ENCODE measurements at places on chromosomes 4 and X.

GRCh38 chrX:130552444-130553073 lies 150.8 kb downstream of the RBMX2 start:
- no peak for DNase-seq

GRCh38 chr4:122588453-122589238 lies 32.2 kb downstream of the IL21 start:
- no peak for DNase-seq

- DNase-seq: no peak
Measured at GRCh38 chr4:124682384-124682783, 30.1 kb downstream of the ANKRD50 start.

DNA sequence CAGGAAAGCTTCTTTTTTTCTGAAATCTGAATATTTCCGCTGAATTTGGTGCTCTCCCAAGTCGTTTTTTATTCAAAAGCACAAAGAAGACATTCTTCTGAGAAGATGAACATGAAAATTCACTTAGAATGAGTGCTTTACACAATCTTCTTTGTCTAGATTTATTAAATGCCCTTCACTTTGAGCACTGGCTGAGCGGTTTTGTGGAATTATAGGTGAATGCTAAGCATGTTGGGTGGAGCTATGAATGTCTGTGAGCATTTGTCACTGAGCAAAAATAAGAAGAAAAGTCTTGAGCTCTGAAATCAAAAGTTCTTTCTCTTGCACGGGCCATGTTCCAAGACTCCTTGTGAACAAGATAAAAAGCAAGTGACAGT lies 13.1 kb downstream of the GASK1B start:
- no peak for DNase-seq

- DNase-seq: no peak
Measured at GRCh38 chrX:130120321-130120731, 10.0 kb upstream of the ELF4 start.

GRCh38 chr4:8345946-8346814 lies 76.6 kb downstream of the HTRA3 start:
- DNase-seq: no peak
